ENCODE measurements at places on chromosomes 16 and 17. TPM values are rescaled to one million over a fixed set of nuclear protein-coding genes. Genes with fewer than 3 reads are reported as not detected.
A peak's percentile ranks its signal among the peaks of the same experiment; 100 is the strongest.

CA7 gene
- 0.12 TPM for polyA plus RNA-seq

DNA sequence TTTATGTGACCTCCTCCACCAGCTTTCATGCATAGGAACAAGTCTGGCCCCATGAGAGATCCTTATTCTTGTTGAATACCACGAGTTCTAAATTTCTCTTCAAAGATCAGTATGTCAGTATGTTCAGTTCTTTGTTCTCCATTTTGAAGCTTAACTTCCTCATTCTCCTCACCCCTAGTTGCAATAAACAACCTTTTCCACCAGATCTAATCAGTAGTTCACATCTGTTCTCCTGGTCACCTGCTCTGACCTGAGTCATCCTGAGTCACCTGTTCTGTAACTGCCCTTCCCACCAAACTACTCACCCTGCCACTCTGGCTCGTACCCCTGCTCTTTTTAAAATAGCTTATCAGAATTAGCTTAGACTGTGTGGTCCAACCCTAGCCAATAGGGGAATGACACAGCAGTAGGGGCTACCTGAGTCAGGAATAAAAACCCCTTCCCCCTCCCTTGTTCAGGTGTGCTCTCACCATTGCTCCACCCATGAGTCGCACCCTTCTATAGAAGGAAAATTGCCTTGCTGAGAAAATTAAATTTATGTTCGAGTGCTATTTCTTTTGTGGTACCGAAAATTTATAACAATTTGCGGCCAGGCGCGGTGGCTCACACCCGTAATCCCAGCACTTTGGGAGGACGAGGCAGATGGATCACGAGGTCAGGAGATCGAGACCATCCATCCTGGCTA lies 94.6 kb downstream of the EMP2 start:
- DNase-seq, result no peak

GRCh38 chr16:85204242-85205010 lies 92.2 kb upstream of the CIBAR2 start:
- DNase-seq, result no peak

KRT25 gene
- not detected for polyA plus RNA-seq

PRSS8 gene
- 0.05 TPM for polyA plus RNA-seq

TBX4 gene
- polyA plus RNA-seq, result 0.02 TPM

- peak; percentile 89 for DNase-seq
Measured at GRCh38 chr16:77788181-77789084, at the start of gene VAT1L. Gene VAT1L, plus strand, starts transcription at chr16:77788564. Its CDS starts 119 bp downstream, at chr16:77788683.

WSCD1 gene
- 0.03 TPM for polyA plus RNA-seq

MYH2 gene
- 0.19 TPM for polyA plus RNA-seq

ITGB4 gene
- polyA plus RNA-seq, result 3.6 TPM

DNA sequence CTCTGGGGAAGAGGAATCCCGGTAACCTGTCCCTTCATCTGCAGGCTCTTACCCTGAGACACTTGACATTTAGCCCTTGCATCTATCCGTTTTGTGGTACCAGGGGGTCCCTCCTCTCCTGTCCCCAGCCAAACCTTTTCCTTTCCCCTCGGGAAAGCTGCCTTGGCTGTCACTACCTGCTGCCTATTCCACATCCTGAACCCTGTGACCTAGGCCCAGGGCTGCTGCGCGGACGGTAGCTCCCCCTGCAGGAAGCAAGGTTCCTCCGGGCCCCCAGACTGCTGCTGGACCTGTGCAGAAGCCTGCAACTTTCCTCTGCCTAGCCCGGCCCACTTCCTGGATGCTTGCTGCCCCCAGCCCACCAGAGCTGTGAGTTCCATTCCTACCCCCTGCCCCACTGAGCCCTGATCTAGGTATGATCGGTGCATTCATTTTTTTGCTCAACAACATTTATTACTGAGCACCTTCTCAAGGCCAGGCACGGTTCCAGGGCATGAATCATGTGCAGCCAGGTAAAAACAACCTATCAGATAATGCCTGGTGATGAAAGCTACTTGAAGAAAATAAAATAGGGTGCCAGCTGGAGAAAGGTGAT lies 10.5 kb upstream of the ALDOA start:
- peak; percentile 56 for DNase-seq

- DNase-seq, result no peak
Measured at GRCh38 chr17:61168506-61168905, 231.1 kb upstream of the TBX2 start.

- peak; percentile 70 for DNase-seq
Measured at GRCh38 chr17:1058423-1059130, 61.6 kb downstream of the TIMM22 start.

DNA sequence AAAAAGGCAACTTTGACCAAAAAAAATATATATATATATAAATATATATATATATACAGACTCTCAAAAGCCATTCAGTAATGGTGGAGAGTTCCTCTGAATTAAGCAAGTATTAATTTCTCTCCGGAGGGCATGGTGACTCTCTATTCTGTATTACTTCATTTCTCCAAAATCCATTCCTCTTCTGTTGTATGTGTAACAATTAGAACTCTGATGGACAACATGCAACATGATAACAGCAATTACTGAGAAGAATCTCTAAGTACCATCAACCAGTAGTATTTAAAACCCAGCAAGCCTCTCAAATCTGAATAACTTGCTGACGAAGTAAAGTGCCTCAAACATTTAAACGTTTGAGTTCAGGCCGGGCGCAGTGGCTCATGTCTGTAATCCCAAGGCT lies 2.3 kb downstream of the GRB2 start:
- DNase-seq, result no peak

- DNase-seq, result no peak
Measured at GRCh38 chr17:20089756-20090547, 80.8 kb downstream of the SPECC1 start.

TNS4 gene
- not detected for polyA plus RNA-seq

DNA sequence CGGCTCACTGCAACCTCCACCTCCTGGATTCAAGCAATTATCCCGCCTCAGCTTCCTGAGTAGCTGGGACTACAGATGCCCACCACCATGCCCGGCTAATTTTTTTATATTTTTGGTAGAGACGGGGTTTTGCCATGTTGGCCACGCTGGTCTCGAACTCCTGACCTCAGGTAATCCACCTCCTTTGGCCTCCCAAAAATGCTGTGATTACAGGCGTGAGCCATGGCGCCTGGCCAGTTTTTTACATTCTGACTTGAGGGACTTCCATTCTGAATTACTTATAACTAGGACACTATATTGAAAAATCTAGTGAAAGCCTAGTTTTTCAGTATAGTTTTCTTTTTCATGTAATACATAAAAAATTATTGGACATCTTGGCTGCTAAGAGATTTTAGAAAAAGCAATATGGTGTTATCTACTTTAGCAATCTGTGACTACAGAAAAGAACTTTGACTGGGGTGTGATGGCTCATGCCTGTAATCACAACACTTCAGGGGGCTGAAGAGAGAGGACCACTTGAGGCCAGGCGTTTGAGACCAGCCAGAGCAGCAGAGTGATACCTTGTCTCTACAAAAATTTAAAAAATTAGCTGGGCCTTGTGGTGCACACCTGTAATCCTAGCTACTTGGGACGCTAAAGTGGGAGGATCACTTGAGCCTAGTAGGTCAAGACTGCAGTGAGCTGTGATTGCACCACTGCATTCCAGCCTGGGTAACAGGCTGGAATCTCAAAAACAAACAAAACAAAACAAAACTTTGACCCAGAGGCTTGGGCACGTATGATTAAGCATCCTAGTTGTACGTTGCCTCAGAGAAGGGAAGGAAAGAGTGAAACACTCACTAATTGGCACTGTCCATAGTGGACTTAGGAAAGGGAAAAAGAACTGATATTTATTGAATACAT lies 26.8 kb upstream of the GOSR1 start:
- DNase-seq, result no peak

- DNase-seq, result no peak
Measured at GRCh38 chr16:31373235-31373634, 18.3 kb downstream of the ITGAX start.

FAM171A2 gene
- 4.9 TPM for polyA plus RNA-seq

PRAC2 gene
- not detected for polyA plus RNA-seq

GRCh38 chr16:88298833-88299745 lies 83.7 kb upstream of the ZNF469 start:
- DNase-seq, result no peak

PKMYT1 gene
- 8.5 TPM for polyA plus RNA-seq

DNA sequence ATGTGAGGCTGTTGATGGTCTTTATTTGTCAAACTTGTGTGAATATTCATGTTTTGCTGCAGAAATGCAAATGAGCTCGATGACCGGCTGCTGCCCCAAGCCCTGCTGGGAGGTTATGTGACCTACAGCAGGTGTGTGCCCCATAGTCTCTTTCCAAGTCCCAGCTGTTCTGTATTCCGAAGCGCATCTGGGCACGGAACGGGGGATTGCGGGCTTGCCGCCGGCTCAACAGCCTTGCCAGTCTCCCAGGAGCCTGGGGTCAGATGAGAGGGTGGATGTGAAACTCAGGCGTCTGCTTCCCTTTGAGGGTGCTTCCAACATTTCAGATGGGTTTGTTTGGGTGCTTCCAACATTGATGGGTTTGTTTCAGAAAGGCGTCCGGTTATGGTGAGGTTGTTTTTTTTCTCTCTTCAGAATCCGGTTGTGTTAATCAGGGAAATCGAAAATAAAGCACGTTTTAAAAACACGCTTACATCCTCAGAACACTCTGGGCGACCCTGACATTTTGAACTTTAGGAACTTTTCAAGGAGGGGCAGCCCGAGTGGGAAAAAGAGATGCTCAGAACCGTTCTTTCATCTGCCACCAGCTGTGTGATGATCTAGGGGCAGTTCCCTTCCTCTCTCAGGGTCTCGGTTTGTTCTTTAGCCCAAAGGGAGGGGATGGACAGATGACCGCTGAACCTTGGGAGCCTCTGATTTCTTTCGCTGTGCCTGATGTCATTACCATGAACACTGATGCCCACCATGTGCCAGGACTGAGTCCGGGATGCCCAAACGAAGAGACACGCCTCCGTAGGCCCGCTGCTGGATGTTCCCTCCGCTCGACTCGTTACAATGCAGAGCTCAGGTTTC lies 47.8 kb upstream of the AMZ2 start:
- DNase-seq, result peak; percentile 46

DNA sequence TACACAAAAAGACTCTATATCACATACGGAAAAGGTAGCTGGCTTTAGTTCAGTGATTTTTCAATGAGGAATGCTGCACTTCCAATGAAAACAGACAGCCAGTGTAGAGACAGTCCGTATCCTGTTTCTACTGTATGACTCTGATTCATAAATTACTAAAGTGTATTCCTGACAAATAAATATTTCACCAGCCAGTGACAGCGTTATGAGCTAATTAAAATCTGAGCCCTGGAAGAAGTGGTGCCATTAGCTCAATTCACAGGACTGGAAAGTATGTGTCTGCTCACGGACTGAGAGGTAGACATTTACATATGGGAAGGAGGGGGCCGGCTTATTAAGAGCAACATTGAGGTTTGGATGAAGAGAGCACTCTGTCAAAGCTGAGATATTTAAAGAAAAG lies 207.9 kb upstream of the RBFOX1 start:
- DNase-seq, result no peak

- DNase-seq, result no peak
Measured at GRCh38 chr16:74450967-74451760, 29.9 kb upstream of the CLEC18B start.

- DNase-seq, result no peak
Measured at GRCh38 chr16:79723583-79724168, 123.1 kb upstream of the MAF start.

- DNase-seq, result no peak
Measured at GRCh38 chr16:66176111-66176510, 190.4 kb upstream of the CDH5 start.

- DNase-seq, result peak; percentile 98
Measured at GRCh38 chr16:660459-661183, 7.3 kb upstream of the RHOT2 start.

- peak; percentile 52 for DNase-seq
Measured at GRCh38 chr17:43033948-43034881, 9.2 kb downstream of the RND2 start.

DNA sequence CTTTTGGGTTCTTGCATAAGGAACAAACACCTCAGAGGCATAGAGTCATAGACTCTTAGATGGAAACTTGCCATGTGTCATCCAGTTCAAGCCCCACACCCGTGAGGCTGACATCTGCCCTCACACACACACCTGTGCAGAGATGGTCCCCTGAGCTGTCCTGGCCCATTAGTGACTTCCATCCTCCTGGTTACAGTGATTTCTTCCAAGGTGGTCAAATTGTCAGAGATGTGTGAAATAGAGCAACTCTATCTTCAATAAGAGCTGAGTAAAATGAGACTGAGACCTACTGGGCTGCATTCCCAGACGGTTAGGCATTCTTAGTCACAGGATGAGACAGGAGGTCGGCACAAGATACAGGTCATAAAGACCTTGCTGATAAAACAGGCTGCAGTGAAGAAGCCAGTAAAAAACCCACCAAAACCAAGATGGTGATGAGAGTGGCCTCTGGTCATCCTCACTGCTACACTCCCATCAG lies 342.2 kb upstream of the TNRC6C start:
- no peak for DNase-seq

- no peak for DNase-seq
Measured at GRCh38 chr16:22355487-22355908, 18.9 kb downstream of the CDR2 start.

DNA sequence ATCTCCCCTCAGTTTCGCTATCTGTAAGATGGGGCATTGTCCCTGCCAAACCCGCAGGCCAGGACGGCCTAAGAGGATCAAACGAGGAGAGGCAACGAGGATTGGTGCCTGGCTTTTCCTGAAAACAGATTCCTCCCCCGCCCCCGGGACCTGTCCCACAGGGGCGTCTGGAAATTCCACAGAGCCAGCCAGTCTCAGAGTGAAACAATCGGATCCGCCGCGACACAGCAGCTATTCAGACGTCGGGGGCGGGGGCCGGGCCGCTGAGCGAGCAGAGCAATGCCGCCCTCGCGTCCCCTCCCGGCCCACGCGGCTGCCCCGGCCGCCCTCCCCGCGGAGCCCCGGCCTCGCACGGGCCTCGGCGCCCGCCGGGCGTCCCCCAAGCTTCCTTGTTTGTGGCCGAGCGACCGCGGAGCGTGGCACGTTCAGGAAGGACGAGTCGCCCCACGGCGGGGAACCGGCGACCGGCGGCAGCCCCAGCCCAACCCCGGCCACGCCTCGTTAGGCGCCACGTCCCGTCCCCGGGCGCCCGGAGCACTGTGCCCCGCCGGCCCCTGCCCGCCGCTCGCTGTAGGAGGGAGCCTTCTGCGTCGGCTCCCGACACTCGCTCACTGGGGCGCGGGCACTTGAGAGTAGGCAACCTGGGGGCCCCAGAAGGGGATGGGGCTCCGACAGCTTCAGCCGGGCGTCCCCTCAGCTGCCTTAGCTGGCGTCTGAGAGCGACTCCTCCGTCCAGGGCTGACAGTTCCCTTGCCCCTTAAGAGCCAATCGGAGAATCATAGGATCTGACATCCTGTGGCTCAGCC lies 29.6 kb upstream of the PHOSPHO1 start:
- DNase-seq, result peak; percentile 81

- DNase-seq, result peak; percentile 34
Measured at GRCh38 chr16:9256196-9256595, 164.8 kb downstream of the HAPSTR1 start.

DNA sequence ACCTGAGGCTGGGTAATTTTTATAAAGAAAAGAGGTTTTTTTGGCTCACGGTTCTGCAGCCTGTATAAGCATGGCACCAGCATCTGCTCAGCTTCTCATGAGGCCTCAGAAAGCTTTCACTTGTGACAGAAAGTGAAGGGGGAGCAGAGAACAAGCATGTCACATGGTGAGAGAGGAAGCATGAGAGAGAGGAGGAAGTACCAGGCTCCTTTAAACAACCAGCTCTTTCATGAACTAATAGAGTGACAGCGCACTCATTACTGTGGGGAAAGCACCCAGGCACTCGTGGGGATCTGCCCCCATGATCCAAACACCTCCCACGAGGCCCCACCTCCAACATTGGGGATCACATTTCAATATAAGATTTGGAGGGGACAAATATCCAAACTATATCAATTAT lies 86.8 kb downstream of the USP32 start:
- no peak for DNase-seq

GRCh38 chr17:50173335-50173941 lies 7.6 kb downstream of the SGCA start:
- peak; percentile 72 for DNase-seq

Data from SK-N-SH (cell line).